Renal cortex interstitium (tissue), 15 donors: ENCODE measurements at places on chromosomes 6 and 20.

- DNase-seq = no peak
These were observed 76.6 kb upstream of the CST7 start for GRCh38 chr20:24872291-24873024.

DNA sequence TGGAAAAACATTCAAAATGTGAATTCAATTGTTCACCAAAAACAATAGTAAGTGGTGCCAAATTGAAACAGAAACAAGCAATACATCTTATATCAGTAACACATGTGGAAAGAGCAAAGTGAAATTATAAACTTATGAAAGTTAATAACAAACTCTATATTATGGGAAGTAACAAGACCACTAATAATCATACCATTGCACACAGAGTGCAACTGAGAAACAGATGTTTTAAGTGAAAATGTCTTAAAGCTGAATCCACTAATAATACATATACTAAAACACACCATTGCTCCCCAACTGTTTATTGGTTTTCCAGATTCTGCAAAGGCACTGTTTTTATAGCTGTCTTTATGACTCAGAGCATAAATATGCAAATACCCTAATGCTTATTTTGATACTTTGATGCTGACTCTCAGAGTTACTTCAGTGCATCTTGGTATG is 292.3 kb downstream of the RFPL4B start:
- no peak for DNase-seq

- DNase-seq = no peak
These were observed 133.8 kb downstream of the SNX5 start for GRCh38 chr20:17834804-17835203.

DNA sequence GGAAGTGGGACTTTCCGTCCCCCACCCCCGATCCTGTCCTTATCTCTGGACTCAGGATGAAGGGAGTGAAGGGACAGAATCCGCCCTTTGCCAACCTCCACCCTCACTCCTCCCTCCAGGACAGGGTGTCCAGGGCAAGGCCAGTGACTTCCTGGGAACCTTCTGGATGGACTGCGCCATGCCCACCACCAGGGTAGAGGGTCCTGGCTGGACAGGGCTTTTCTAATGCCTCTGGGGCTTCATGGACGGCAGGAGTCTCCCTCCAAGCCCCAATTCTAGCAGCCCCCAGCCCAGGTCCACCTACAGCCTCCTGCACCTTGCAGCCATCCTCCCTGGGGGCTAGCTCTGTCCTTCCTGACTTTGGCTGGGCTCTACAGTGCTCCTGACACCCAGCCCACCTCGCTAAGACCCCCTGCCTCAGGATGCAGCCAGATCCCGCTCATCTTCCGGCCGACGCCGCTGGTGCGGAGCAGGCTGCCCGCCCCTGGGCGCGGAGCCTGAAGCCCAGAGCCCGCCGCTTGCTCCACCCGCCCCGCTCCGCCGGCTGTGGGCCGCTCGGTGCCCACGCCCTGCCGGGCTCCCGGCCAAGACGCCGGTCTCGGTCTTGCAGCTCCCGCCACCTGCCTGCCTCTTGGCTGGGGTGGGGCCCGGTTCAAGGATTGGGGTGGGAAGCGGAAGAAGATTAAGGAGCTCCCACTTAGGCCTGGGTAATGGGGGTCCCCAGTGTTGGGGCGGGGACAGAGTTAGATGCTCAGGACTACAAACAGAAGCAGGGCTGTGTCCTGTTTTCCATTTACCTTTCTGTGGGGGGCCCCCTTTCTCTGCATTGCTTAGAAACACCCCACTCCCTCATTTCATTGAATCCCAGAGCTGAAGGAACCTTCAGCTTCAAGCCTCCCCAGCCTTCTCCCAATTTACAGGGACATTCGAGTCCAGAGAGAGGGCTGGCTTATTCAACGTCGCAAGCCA is 72.8 kb downstream of the MDGA1 start:
- no peak for DNase-seq

DNA sequence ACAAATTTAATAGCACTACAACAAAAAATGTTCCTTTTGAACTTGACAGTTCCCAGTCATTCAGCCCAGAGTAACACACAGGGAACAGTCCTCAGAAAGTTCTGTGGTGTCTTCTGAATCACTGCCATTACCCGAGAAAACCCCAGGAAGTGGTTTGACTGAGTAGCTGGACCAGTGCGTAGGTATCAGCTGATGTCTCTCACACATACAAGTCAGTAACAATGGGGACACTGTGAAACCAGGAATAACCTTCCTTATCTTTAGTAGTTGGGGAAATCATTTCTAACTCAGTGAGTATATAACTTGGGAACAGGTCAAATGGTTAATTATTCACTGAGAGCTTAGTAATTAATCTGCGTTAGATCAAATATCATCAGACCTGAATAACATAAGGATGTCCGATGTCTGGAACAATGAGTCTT is 73.1 kb downstream of the HIVEP2 start:
- no peak for DNase-seq

DNA sequence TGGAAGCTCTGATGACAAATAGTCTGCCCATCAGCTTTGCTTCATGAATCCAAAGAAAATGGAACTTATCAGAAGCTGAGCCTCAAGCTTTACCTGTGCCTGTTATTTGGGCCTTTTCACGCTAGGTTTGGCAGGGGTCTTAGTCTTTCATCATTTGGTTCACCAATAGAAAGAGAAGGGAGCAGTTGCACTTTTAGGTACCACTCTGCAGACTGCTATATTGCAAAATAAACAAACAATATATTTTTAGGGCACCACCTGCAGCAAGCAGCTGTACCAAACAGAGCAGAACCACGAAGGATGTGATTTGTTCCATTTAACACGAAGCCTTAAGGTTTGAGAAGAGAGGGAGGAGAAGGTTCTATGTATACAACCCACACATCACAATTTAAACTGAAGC is 291.4 kb upstream of the RNF217 start:
- DNase-seq = no peak
